Transverse colon (tissue), 4 donors: ENCODE measurements at places on chromosomes 11 and 22. TPM values are rescaled to one million over a fixed set of nuclear protein-coding genes. Genes with fewer than 3 reads are reported as not detected.

DNA sequence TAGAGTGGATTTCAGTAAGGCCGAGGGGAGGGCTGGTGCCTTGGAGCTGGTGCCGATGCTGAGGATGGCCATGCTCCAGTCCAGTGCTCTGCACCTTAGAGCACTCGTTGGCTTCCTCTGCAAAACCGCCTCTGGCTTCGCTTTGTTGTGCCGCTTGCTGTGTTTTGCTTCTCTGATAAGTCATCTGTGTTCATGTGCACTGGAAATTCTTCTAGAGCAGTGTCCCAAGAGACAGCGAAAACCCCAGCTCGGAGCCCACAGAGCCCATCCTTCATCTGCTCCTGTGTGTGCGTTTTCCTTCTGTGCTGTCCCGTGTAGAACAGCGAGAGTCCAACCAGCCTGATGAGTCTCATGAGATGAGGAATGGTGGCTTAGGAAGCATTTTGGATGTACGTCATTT is 12.1 kb downstream of the FAM118A start:
- DNase-seq: no peak

DNA sequence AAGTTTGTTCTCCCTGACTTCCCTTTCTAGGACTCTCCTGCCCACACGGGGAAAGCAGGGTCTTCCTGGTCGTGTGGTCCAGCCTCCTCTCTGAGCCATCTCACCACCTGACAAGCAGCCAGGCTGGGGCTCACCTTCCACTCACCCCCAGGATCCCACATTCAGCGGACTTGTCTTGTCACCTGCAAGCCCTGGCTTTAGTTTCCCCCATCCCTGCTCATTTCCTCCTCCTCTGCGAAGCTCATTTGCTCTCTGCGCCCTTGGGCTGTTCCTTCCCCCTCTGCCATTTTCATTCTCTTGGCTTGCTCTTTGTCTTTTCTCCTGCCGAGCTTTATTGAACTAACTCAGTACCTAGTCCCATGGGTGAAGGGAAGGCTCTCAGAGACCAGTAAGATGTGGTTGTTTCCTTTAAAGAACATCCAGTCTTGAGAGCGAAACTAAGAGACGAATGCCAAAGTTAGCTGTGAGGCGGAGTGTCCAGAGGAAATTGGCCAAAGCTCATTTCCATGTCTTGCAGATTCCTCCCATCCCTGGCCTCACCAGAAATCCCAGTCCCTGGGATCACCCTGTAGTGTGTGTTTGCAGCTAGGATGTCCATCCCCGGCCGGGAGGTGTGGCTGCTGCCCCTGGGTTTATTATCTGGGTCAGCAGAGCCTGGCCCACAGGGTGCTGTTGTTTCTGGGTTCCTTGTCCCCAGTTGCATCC is 2.0 kb downstream of the ST14 start:
- DNase-seq: no peak

DNA sequence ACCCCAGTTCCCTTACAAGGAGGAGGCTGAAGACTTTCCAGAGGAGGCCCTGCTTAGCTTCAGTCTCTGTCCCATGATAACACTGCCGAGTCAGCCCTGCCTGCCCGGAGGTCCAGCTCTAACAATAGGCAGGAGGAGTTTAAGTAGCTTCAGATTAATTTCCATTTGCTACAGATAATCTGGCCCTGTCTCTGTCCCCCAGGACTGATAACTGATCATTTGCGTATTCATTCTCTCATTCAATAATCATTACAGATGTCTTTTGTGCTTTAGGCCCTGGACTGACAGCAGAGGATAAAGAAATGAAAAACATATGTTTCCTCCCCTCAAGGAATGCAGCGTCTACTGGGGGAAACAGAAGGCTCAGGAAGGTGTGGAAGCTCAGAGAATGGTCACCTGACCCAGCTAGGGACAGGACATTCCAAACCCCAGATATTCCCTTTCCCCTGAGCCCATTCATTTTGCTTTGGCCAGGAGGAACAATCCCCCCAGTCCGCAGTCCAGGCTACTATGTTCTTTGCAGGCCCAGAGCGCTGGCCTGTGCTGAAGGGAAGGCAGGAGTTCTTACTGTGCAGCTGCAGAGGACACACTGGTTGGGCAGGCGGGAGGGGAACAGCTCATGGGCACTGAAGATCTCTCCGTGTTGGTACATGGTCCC is 20.8 kb downstream of the CHRDL2 start:
- DNase-seq: no peak

DNA sequence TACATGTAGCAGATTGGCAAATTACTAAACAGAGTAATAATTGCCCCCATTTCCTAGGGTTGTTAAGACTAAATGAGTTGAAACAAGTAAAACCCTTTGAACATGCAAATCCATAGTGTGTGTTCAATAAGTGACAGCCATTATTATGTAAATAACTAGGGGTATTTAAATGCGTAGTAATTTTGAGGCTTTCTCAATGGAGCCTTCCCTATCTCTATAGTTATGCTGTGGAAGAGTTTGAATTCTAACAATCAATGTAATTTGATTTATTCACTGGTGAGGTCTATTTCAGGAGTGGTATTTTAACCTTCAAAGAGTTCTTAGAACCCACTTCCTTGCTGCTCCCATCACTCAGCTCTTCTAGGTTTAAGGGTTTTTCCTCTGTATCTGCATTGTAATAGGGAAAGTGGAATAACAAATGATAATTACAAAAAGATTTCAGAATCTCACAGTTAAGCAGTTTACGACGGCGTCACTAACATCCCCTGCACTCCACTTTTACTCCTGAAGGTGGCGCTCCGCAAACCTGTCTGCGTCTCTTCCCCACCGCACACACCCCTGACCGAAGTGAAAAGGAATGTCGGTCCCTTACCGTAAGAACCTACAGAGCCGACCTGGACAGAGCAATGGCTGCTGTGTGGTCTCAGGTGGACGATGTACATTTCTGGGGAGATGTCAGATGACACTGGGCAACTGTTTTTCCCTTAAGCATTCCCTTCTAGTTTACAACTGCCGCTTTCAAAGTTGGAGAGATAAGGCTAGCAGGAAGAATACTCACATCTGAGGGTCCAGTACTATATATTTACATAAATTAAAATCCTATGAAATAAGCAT is 80.8 kb downstream of the ZC3H12C start:
- DNase-seq: peak; percentile 79

DNA sequence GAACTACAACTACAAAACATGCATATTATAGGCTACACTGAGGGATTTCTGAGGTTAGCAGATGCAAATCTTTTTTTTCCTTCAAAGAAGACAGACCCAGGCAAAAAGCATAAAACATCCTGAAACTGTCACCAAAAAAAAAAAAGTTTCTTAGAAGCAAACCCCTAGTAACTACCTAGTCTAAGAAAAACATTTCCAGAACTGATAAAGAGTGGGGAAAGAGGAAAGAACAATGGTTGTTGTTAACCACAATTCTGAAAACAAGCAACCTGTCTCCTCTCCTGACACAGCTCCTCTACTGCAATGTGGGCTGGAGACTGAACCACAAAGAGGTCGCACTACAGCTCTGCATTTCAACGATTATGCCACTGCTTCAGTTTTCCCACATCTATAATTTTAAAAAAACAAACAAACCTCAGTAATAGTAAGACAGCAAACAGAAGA is 15.0 kb downstream of the DENND5A start:
- no peak for DNase-seq

Gene SNRPD3
- total RNA-seq: 124 TPM

Gene PYGM
- 2.6 TPM for total RNA-seq

Gene RIC3
- total RNA-seq: 43.0 TPM
